Peyer's patch (tissue), 4 donors: ENCODE measurements at places on chromosomes 2 and 18.

GRCh38 chr18:61637319-61637718 is 255.5 kb downstream of the RNF152 start:
- peak; percentile 67 for DNase-seq

DNA sequence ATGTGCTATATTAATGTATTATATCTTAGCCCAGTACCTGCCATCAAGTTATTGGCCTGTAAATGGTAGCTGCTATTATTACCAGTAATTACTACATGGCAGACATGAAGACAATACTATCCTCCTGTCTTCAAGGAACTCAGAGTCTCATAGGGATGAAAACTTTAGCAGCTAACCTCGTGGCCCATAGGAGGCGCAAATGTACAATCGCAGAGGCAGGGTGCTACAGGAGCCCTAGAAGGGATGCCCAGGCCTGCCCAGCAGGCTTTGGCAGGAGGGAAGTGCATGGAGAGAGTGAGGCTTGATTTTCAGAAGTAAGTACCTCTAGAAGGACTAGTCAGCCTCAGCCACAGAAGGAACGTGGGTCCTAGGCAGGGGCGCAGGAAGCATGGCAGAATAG is 44.7 kb upstream of the KIDINS220 start:
- no peak for DNase-seq

- no peak for DNase-seq
These were observed 222.3 kb downstream of the SH3RF3 start for GRCh38 chr2:109351164-109351756.

DNA sequence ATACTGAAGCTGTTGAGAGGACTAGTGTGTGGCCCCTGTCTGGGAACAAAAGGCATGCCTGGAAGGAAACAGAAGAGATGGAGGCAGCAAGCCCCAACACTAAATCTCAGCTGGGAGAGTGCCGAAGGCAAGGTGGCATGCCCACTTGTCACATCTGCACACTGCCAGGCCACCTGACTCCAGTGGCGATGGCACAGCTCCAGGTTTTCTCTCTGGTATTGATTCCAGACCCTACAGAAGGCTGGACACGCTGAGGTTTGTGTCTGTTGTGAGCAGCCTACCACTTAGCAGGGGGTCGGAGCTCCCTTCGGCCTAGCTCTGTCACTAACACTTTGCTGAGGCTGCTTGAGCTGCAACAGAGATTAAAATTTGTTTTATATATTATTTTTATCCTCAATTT is 307.3 kb downstream of the TDRD15 start:
- DNase-seq: no peak

DNA sequence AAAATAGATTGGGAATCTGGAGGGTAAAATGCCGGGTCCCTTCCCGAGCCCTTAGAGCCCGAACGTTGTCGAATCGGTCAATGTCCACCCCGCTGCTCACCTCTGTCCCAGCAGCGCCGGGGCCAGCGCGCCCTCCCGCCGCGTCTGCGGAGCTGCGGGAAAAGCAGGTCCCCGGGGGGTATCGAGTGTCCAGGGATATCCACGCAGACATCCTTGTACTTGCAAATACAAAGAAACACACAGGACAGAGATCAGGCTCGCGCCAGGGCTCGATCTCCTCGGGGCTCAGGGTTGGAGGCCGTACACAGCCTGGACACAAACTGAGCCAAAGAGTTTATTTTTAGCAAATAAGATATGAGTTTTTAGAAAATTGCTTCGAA is 2.3 kb upstream of the GATA6 start:
- DNase-seq: no peak

DNA sequence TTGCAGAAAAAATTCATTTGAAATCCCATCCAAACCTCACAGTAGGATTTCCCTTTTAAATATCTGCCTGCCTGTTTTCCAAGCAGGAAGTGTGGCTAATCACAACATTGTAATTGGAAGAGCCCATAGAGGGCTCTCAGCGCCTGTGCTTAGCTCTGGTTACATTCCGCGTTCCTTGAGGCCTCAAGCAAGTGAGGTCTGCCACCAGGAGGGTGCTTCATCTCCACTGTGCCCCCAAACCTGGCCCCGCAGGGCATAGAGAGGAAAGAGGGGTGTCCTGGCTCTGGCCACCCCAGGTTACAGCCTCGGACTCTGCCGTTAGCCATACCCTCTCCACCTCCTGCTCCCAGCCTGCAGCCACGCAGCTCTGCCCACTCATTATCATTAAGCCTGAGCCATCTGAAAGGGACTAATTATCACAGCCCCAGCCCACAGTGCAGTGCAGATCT is 214.8 kb downstream of the SP3 start:
- no peak for DNase-seq
